EH (cell line): ENCODE measurements at places on chromosomes 5 and 9.

GRCh38 chr9:91120200-91120599 lies 241.5 kb downstream of the AUH start:
- no peak for DNase-seq

DNA sequence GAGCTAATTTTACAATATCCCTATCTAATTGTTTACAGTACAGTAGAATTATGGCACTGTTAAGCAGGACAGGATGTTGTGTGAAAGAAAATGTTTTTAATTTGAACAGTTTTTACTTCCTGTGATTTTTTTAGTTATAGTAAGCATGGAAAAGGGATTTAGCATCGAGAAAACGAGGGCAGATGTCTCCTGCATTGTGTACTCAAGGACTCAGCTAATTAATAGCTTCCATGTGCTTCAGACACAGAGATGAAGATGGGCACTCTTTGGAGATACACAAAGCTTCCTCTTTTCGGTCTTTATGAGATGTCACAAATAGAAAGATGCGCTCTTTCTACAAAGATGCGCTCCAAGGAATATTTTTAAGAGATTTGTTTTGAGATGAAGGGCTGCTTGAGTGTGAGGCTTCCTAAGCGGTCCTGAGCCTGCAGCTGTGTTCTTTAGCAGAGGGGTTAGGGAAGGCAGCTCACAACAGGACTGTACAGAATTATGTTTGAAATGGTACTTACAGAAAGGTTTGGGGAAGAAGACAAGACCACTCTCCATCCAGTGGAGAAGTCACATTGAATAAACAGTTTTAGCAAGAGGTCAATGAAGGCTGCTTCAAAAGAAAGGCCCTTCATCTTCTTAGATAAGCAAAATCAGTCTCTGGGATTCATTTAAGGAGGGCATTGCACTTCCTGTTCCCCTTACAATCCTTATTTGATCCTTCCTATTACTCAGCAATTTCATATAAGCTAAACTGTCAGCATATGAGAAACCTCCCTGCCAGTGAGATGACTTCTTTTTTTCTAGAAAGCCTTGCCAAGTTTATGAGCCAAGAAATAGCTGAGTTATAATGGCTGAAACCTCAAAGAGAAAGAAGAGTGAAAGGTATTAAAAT lies 311.5 kb downstream of the EFNA5 start:
- peak; percentile 20 for DNase-seq

GRCh38 chr5:179410291-179411160 lies 65.3 kb upstream of the ADAMTS2 start:
- no peak for DNase-seq

GRCh38 chr9:20804489-20805250 lies 120.6 kb downstream of the FOCAD start:
- DNase-seq: no peak

DNA sequence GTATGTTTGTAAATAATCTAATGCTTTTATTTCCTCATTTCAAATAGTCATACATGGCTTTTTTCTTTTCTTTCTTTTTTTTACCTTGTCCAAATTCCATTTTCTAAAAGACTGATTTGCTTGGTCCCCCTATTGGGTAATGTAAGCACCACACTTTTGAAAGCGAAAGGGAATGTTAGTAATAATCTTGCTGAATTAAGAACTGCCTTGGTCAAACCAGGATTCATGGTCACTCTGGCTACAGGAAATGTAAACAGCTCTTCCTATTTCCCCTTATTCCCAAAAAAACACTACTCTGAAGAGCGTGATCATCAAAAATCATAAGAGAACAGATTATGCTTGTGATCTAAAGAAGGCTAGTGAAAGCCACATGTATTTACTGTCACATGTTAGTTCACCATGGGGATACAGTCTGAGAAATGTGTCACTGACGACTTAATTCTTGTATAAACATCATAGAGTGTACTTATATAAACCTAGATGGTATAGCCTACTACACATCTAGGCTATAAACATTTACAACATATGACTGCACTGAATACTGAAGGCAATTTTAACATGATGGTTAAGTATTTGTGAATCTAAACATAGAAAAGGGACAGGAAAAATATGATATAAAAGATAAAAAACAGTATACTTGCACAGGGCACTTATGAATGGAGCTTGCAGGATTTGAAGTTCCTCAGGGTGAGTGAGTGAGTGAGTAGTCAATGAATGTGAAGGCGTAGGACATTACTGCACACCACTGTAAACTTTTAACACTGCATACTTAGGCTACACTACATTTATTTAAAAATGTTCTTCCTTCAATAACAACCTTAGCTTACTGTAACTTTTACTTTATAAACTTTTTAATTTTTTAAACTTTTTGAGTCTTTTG lies 75.3 kb downstream of the HMGCR start:
- DNase-seq: peak; percentile 18

GRCh38 chr5:124154714-124155113 lies 591.7 kb downstream of the ZNF608 start:
- no peak for DNase-seq

DNA sequence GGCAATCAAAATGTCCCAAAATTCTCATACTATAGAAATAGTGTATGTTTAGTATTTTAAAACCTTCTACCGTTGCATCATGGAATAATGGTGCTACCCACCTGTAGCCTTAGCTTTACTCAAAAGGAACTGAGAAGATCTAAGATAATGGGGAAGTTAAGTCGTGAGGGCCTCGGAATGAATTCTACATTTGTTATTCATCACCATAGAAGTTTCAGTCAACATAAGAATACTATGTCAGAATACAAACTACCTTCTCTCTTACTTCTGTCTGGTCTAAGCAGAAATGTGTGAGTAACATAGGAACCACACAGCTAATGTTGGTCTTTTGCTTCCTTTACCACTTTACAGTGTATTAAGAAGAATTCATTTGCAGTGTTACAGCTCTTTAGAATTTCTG lies 43.2 kb downstream of the RFK start:
- no peak for DNase-seq

DNA sequence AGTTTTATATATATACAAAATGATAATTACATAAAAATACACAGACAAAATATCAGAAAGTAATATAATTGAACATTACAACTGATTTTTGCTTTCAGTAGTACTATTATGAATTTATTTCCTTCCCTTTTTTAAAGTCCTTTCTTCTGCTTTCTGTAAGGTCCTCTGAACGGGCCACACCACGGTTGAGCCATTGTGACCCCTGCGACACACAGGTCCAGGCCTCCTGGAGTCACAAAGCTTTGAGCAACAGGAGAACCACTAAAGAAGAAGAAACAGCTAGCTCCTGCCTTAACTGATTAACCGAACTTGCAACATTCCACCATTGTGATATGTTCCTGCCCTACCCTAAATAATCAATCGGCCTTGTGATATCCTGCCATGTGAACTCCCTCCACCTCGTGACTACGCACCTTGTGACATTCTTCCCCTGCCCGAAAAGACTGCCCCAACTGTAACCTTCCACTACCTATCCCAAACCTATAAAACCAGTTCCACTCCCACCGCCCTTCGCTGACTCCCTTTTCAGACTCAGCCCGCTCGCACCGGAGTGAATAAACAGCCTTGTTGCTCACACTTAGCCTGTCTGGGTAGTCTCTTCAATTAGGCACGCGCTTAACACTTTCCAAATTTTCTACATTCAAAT lies 375.0 kb upstream of the RFX3 start:
- no peak for DNase-seq

DNA sequence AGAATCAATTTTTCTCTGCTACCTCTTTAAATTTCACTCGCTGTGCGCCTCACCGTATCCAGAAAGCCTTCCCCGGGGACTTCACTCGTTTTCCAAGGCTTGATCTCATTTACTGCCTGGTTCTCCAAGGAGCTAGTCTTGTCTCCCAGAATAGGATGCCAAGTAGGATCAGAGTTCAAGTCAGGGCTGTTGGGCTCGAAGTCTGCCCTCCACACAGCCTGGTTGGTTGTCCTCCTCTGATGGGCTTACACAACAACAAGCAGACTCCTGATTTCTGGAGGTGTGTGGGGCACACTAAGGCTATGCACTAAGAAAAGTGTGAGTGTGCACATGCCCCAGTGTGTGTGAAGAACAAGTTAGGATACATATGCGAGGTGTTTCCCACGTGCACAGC lies 14.0 kb upstream of the TNIP1 start:
- DNase-seq: peak; percentile 34

- DNase-seq: no peak
Measured at GRCh38 chr9:32748013-32748412, 35.3 kb upstream of the TMEM215 start.

GRCh38 chr9:135012166-135012565 lies 75.3 kb upstream of the OLFM1 start:
- DNase-seq: no peak

GRCh38 chr9:110240198-110240597 lies 16.1 kb downstream of the TXN start:
- no peak for DNase-seq

GRCh38 chr9:93907551-93908199 lies 47.5 kb downstream of the BARX1 start:
- no peak for DNase-seq

DNA sequence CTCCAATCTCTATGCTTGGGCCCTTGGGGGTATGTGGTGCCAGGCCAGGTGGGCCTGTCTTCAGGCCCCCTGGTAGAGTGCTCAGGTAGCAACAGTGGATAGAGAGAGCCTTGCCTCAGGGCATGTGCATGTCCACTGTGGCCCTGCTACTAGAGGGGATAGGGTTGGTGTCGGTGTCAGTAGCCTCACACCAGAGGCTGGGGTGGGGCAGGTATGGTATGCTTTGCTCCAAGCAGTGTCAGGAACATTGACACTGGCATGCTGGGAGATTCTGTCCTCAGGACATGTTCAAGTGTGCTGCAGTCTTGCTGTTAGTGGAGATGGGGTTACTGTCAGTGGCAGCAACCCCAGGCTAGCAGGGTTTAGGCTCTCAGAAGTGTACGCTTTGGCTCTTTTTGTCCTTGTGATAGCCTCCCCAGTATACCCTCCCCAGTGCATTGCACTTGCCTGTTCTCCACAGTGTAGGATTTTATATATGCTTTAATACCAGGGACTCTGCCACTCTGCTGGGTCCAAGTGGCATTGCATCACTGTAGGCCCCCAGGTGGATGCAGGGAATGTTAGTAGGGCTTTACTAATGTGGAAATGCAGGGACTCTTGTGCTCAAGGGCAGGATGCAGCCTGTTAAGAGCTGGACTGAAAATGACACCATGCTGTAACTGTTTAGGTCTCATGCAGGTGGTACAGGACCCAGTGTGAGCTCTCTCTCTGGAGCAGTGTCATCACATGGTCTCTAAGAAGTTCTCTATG lies 21.6 kb downstream of the RIC1 start:
- no peak for DNase-seq

DNA sequence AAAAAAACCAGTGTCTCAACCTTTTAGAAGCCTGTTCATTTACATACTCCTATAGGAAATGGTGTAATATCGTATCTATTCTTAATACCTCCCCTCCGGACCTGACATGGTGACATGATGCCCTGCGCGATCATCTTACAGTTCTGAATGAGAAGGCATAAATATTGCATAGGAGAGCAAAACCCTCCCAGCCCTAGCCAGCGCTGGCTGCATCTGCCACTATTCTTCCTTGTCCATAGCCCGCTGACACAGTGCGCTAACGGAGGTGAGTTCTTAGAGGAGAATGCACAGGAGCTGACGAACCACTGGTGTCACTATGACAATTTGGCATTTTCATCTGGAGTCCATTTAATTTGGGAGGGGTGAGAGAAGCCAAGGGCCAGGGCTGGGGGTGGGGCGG lies 290.1 kb downstream of the EFNA5 start:
- DNase-seq: no peak

- DNase-seq: peak; percentile 72
Measured at GRCh38 chr9:108056084-108056804, 566.7 kb upstream of the KLF4 start.

GRCh38 chr9:8855046-8855445 lies 1055.5 kb upstream of the DMAC1 start:
- no peak for DNase-seq

GRCh38 chr5:148541054-148541835 lies 113.1 kb downstream of the HTR4 start:
- no peak for DNase-seq

DNA sequence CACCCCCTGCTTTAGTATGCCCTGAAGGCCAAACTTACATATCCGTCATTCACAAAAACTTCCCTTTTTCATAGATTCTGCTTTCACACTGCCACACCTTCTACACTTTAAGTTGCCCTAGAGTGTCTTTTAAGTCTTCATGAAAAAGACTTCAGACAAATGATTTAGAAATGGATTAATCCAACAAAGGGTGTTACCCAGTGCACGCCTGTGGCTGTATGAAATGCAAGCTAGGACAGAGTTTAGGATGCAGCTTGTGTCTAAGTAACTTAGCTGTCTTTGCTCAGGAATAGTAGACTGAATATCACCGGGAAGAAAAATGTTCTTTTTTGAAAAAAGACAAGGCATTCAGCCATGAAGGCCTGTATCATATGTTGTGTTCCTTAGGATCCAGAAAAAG lies 210.0 kb downstream of the MPDZ start:
- no peak for DNase-seq

DNA sequence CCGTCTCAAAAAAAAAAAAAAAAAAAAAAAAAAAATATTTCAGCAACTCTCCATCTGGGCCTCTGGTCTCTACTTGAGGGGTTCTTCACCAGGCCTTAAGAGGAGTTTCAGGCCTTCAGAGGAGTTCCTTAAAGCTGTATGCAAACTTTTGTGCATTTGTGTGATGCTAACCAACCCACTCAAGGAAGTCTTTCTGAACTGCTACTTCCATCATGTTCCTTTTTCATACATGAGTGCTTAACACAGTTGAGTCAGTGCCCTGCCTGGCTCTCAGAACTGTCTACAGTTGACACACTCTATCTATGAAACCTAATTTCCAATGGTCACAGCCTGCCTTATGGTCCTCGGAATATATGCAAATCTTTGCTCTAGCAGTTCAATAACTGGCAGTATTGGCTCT lies 146.5 kb downstream of the MEF2C start:
- no peak for DNase-seq

DNA sequence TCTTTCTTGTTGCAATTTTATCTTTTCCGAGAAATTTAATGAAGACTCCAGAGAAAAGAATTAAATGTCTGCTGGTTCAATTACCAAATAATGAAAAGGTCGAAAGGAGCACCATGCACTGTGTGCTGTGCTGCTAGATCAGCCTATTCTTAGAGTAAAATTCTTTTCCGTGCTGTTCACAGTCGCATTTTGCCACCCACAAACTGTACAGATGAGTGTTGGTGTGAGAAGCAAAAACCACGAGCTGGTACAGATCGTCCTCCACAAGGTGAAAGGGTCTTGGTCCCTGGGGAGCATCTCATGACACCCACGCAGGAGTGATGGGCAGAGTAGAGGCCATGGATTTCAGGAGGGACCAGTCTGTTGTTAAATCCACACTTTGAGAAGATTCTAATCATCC lies 143.8 kb upstream of the PUM3 start:
- no peak for DNase-seq

DNA sequence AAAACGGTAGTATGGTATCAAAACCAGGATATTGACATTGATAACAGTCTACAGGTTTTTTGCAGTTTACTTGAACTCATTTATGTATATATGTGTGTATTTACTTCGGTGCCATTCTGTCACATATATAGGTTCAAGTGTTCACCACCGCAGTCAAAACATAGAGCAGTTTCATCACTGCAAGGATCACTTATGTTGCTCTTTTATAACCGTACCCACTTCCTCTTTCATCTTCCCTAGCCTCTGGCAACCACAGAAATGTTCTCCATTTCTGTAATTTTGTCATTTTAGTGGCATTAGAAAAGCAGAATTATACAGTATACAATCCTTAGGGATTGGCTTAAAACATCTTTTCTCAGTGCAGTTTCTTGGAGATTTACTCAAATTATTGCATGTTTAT lies 90.3 kb downstream of the SH3GL2 start:
- DNase-seq: no peak

- no peak for DNase-seq
Measured at GRCh38 chr5:14141764-14142163, 1.4 kb upstream of the TRIO start.
